AG08396 (cell line): ENCODE measurements at places on chromosomes 3 and 15.
A peak's percentile ranks its signal among the peaks of the same experiment; 100 is the strongest.

- DNase-seq = peak; percentile 36
Observed at GRCh38 chr3:20054549-20054987, 14.3 kb downstream of the KAT2B start.

DNA sequence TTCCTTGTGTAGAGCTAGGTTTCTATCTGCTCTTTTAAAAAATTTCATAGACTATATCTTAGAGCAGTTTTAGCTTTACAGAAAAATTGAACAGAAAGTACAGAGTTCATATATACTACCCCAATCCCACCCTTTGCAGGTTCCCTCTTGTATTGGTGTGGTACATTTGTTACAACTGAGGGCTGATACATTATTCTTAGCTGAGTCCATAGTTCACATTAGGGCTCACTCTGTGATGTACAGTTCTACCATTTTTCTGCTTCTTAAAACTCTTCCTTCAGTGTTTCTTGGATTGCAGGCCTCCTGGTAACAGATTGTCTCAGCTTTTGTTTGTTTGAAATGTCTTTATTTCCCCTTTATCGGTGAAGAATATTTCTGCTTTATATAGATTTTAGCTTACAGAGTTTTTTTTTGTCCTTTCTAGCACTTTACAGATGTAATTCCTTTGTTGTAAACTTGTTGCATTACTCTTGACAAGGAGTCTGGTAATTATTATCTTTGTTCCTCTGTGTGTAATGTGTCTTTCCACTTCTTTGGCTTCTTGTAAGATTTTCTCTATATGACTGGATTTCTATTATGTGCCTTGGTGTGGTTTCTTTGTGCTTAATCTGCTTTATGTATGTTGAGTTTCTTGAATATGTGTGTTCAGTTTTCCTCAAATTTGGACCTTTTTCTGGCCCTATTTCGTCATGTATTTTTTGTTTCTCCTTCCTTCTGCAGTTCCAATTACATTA lies 25.3 kb downstream of the MEF2A start:
- no peak for DNase-seq

- peak; percentile 47 for DNase-seq
Observed at GRCh38 chr3:159787178-159787574, 201.5 kb upstream of the IL12A start.

- no peak for DNase-seq
Observed at GRCh38 chr15:69313432-69314000, 14.8 kb downstream of the PAQR5 start.

DNA sequence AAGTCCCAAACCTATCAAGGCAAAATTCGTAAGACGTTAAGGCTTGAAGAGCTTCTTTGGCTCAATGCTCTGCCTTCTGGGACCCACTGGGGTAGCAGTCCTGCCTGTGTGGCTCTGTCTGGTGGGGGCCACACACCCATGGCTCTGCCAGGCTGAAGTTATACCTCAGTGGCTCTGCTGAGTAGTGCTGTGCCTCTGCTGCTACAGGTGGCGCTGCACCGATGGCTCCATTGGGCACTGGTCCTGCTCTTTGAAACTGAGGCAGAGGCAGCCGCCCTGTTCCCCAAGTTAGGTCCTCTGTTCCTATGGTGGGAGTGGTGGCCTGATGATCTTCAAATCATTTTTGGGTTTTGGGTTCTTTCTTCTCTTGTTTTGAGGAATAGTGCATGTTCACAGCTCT lies 68.0 kb upstream of the AP4E1 start:
- DNase-seq = no peak

DNA sequence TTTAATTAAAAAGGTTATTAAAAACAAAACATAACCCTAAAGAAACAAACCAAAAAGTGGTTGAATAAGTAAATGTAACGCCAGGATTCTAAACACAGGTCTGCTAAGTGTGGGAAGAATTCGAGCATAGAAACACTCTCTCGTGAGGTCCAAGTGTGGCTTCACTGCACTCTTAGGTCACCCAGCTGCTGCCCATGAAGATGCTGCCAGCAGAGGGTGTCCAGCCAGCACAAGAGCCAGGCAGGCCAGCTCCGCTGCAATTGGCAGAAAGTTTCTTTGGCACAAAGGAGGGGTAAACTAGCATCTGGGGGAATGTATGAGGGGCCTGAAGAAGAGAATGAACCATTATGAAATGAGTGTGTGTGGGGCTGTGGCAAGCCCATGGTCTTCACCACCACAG lies 215.7 kb upstream of the FEZF2 start:
- DNase-seq = no peak

- DNase-seq = peak; percentile 67
Observed at GRCh38 chr3:52934630-52935530, 37.5 kb upstream of the STIMATE start.

DNA sequence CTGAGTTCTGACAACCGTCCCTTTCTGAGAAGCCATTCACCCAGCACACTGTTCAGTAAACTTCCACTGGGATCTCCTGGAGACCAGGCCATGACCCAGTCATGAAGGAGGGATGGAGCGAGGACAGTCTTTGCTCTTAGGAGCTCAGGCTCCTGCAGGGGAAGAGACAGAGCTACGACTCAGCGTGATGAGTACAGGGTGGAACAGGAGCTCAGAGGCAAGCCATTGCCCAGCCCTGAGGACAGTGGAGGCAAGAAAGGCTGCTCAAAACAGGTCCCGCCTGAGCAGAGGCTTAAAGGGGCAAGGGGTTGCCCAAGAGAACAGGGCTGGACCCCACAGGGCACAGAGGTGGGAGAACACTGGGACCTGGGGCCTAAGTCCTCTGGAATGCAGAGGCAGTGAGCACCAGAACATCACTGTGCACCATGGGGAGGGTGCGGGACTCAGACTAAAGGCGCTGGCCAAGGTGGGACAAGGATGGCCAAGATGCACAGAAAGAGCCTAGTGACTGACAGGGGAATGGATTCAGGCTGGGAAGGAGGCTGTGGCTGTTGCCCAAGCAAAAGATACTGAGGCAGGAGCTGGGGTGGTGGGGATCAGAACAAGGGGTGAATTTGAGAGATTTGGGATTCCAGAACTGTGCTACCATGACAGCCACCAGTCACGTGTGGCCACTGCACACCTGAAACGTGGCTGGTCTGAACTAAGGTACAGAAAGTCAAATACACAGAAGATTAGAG lies 25.8 kb downstream of the TMEM43 start:
- no peak for DNase-seq

DNA sequence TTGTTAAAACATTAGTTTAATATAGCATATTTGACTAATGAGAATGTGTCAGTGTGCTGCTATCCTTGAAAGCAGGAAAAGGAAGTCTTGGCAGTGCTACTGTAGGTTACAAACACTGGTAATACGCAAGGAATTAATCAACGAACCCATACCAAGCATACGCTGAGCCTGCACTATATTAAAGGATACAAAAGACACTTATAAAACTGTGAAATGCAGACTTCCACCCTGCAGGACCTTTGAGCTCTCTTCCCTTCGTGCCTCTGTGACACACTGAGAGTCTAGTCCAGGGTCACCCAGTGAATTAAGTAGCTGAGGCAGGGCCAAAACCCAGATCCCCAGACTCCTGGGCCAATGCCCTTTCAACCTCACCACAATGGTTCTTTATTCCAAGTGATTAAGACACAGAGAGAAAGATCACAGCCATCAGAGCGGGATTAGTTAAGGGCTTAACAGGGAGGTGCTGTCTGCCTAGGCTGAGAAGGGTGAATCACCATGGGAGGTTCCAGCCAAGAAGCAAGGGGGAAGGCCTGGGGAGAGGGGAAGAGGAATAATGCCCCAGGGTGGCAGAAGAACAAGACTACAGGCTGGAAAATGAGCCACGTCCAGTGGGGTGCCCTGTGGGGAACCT lies 6.8 kb downstream of the ANXA2 start:
- DNase-seq = peak; percentile 63

GRCh38 chr3:105984837-105985236 lies 116.0 kb upstream of the CBLB start:
- no peak for DNase-seq

- no peak for DNase-seq
Observed at GRCh38 chr3:71328926-71329325, 254.6 kb downstream of the FOXP1 start.

GRCh38 chr3:52123106-52123725 lies 31.0 kb downstream of the POC1A start:
- DNase-seq = peak; percentile 88

GRCh38 chr3:116474032-116474780 lies 28.9 kb upstream of the LSAMP start:
- DNase-seq = no peak

GRCh38 chr3:195196266-195196665 lies 74.7 kb downstream of the XXYLT1 start:
- peak; percentile 40 for DNase-seq

DNA sequence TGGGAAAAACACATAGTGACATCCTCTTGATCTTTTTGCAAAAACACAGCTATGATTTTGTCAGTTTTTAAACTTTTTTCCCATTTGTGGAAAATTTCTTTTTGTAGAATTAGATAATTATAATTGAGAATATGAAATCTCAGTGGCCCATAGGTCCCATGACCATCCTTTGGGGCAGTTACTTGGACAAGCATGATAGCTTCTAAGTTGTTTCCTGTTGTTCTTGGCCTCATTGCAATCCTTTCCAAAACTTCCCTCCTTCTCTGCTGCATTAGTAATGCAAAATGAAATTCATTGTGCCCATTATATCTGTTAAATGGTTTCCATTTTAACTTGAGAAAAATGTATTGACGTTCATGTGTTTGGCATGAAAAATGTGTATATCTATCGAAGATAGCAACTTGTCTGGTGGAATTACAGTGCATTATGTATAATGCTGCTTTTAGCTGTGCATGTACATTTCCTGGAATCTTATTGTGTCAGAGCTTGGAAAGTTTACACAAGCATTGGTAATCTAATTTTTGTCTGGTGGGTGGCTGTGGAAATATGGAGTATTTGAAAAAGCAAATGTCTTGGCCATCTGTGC lies 70.0 kb downstream of the MDFIC2 start:
- DNase-seq = no peak

- no peak for DNase-seq
Observed at GRCh38 chr3:187802928-187803259, 57.6 kb upstream of the BCL6 start.

GRCh38 chr15:31098953-31099740 lies 2.4 kb downstream of the TRPM1 start:
- DNase-seq = no peak

DNA sequence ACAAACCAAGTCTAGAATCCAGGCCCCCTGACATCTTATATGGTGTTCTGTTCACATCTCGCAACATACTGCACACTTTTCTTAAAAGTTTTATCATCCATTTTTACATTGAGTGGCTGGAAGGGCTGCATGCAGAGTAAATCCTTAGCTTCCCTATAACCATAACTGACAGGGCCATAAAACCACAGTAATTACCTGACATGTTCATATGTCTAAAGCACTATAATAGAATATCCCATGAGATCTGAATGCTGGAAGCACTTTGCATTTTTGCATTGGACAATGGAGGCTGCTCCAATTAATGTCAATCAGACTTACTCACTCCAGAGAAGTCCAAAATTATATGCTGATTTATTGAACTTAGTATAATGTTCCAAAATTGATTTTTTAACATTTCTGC lies 86.6 kb upstream of the HES1 start:
- no peak for DNase-seq

GRCh38 chr3:12115104-12115503 lies 43.6 kb downstream of the TIMP4 start:
- DNase-seq = no peak

DNA sequence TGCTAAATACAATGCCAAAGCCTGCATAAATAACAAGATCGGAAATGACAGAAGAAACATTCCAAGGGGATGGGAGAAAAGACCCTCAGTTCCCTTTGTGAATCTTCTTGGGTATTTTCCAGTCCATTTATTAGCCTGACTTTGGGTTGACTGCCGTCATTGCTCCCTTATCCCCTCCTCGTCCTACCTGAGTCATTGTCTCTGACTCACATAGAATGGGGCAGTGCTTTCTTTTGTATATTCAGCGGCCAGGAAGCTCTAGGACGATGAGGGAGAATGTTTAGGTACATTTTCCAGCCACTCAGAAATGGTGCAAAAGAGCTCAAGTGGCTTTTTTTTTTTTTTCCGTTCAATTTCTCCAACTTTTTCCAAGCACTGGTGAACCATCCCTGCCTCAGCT lies 71.6 kb downstream of the KAT2B start:
- no peak for DNase-seq

DNA sequence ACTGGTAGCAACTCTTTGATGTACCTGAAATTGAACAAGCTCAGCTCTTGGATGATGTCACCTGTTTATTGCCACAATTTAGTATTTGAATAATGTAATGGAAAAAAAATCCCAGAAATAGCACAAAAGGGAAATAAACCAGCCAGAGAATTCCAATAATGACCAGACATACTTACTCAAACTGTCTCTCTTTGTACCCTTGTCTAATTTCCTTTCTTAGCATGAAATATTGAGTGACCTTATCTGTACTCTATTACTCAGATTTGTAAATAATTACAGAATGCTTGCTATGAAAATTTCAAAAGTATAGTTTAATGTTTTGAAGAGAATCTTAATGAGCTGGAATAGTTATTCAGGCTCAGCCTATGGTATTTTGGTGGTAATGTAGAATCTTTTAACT lies 555.4 kb upstream of the SGO1 start:
- DNase-seq = no peak

GRCh38 chr15:68767833-68768232 lies 52.9 kb downstream of the ANP32A start:
- DNase-seq = no peak

DNA sequence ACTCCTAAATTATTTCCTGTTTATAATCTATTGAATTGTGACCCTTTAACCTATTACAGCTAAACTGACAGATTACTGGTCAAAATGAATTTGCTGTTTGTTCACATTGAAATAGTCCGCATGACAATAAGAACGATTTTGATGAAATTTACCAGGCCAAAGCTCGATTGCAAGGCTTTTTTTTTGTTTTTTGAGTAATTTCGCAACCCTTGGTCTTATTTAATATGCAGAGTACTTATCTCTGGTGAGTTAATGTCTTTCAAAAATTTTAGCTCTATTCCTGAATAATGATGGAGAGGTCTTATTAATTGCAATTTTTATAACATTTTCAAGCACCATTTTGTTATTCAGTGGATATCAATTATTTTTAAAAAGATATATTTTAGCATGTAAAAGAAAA lies 362.4 kb downstream of the OTOL1 start:
- DNase-seq = no peak

DNA sequence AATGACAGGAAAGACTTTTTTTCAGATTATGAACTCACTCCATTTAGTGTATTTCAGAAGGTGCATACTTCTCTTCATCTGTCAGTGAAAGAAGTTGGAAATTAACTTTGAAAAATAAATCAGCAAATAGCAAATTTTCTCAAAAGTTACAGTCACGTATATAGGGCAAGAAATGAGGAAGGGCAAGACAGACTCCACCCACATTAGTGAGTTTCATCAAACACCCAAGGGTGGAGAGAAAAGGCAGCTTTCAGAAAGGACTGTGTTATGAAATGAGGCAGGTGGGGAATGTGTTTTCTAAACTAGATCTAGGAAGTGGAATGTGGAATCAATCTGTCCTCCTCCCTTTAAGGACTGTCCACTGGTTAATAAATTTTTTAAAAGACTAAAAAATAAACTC lies 2.9 kb downstream of the SLC22A13 start:
- no peak for DNase-seq

- DNase-seq = no peak
Observed at GRCh38 chr3:55218577-55218976, 268.5 kb downstream of the WNT5A start.
